Vagina (tissue), 2 donors: ENCODE measurements at places on chromosomes 12 and 14.
A peak's percentile ranks its signal among the peaks of the same experiment; 100 is the strongest.

DNA sequence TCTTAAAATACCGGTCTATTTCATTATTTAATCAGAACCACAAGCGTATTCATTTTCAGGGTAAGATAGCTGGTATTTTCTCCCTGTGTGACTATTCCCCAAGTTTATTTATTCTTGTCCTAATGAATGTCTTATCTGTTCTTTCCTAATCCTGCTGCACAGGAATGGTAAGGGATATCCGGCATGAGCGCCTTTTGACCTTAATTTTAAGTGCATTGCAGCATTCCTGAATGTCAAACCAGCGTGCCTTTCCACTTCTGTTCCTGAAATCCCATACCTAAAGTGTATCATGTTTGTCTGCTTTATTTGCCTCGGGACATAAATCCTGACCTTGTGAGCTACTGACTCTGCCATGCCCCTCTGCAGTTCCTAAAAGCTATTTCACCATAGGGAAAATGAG lies 1713.2 kb upstream of the FLRT2 start:
- no peak for DNase-seq

DNA sequence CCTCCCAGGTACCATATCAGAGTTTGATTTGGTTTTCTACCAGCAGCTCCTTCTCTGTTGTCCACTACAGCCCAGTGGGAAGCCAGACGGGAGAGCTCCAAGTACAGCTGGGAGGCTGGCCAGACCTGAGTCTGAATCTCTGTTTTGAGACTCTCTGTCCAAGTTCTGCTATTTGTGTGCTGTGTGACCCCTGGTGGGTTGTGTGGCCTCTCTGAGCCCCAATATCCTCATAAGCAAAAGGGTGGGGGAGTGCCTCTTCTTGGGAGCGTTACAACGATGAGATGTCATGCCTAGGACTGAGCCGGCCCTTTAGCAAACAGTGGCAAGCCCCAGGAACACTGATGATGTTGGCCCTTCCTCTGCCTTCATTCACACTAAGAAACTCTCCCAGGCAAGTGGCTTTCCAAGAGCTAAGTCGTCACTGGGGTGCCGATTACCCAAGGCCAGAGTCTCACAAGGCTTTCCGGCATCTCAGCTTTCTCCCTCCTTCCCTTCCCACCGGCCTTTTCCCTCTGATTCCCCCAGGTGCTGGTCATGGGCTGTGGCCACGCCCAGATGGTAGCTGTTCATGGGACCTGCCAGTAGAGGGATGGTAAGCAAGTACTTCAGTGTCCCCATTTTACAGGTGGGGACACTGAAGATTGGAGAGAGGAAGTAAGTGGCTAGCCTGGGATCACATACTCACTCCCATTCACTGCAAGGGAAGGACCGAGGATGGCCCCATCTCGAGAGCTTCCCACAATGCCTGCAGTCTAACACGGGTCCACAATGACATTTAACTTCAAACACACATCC lies 47.7 kb downstream of the BCL11B start:
- no peak for DNase-seq

- DNase-seq: no peak
Measured at GRCh38 chr12:106602076-106602475, 19.3 kb downstream of the RFX4 start.

DNA sequence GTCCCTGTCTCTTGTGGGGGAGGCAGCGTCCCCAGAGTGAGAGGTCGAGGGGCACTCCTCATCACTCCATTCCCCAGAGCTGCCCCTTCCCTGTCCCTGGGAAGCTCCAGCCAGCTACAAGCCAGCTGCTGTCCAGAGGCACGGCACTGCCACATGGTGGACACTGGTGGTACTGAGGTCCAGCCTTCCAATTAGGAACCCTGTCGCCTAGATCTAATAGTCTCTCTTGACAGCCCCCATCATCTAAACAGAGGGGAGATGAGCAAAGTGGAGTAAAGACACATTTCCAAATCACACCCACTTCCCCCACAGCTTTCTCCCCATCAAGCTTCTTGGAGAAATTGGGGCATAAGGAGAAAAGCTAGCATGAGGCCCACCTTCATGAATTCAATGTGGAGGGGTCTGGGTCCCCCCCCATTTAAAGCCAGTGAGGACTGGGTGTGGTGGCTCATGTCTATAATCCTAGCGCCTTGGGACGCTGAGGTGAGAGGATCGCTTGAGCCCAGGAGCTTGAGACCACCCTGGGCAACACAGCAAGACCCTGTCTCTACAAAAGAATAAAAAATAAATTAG lies 2.1 kb upstream of the INHBE start:
- no peak for DNase-seq

GRCh38 chr12:55839345-55840140 lies 3.2 kb downstream of the MMP19 start:
- DNase-seq: no peak

GRCh38 chr12:5960783-5961182 lies 15.7 kb upstream of the ANO2 start:
- peak; percentile 70 for DNase-seq

DNA sequence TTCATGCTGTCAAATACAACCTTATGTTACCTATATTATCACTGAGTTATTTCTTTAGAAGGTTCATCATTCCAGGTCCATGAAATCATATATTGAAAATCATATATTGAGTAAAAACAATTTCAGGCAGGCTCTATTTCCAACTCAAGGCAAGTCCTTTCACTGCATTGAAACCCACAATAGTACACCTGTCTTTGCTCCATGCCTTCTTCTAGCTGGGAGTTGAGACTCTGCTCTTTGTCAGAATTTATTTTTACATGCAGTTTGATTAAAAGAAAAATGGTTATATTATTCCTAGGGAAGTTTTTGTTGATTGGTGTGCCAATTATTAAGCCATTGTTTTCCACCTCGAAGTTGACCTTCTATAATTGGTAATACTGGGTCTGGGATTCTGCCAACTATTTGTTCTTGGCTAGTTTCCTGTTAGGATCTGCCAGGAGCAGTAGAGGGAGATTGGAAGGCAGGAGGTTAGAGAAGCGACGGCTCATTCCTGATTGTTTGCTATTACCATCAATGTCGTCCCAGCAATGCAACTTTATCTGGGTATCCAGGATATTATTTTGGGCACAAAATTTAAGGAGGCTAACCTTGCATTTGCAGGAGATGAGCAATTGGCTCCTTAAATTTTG lies 79.5 kb upstream of the MIS18BP1 start:
- DNase-seq: no peak

DNA sequence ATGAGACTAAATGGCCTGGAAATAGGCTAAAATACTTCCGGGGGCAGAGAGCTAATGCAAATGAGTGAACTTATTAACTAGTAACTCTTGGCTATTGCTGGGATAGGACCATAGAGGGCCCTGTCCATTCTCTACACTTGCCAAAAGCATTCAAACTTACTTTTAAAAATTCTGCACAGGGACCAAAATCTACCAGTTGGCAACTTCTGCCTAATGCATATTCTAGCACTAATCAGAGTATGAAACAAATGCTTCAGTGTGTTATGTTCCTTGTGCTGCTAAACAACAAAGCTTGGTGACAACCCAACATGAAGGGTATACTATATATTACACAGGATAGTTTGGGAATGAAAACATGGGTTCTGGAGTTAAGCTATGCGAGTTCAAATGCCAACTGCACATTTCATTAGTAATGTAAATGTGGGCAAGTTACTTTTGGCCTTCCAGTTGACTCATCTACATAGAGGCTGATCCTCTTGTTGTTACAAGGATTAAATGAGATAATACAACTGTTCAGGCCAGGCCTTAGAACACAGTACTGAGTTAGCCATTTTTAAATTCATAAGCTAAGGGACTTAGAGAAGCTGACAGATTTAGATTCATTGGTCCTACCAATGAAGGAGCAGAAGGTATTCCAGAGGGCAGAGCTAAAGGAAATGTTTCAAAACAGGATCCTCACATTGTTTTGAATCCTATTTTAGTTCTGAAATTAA lies 32.4 kb downstream of the HIGD1C start:
- no peak for DNase-seq

DNA sequence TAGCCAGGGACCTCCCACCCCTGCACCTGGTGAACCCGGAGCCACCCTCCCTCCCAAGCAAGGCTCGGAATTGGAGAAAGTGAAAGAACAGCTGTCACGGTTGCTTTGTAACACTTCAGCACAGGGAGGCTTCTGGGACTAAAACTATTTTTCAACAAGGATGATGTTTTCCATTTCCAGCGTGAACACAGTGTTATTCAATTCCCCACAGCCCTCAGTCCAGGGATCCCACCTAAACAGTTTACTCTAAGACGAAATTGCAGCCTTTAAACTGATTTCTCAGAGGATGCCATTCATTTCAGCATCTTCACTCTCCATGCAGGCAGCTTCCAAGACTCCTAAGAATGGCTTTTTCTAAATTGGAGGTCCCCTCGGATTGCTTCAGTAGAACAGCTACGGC lies 229.2 kb downstream of the SLC15A4 start:
- DNase-seq: no peak

DNA sequence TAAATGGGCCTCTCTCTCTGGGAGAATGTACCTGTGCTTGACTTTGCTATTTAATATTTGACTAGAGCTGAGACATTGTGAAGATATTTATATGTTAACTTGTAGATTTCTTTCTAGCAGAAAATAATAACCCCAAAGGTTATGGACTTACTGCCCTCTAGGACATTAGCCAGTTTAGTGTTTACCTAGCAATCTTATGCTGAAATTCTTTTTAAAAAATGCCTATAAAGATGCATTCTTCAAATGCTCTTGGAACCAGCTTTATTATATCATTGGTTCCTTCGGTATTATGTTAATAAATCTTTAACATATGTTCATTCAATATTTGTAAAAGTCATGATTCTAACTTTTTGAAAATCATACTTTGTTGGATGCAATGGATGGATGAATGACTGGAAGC lies 28.0 kb downstream of the GPR19 start:
- DNase-seq: no peak

DNA sequence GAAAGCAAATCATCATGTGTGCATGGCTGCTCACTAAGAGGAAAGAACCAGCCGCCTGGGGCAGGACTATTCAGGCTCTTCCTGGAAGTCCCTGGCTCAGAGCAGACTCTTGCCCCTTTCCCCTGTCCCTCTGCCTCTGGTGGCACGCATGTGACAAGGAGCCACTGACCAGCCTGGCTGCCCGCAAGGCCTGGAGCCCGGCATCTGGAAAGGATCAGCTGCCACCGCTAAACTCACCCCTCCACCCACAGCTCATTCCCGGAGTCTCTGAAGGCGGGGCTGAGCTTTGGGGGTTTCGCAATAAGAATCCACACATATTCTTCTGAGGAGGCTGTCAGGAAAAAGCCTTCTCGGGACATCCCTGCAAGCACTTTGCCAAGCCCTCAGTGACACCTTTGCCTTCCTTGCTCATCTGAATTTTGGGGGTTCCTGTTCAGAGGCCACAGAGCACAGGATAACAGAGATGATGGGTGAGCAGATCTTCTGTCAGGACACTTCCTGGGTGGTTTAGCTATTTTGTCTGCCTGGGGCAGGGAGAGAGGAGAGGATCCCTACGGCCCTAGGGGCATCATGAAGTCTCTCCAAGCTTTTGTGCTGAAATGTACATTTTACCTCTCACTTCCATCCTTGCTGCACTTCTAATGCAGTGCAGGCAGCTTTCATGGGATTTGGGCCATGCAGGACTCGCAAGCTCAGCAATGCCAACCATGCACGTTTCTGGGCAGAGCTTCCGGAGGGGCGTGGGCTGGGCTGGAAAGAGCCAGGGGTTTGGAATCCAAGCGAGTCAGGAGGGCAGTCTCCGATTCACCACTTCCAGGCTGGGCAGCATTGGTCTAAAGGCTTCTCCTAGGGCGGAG lies 124.8 kb upstream of the MAP1LC3B2 start:
- DNase-seq: no peak

- DNase-seq: no peak
Measured at GRCh38 chr14:59688224-59689170, 111.9 kb upstream of the CCDC175 start.

- no peak for DNase-seq
Measured at GRCh38 chr14:34081576-34082136, 130.8 kb upstream of the EGLN3 start.

DNA sequence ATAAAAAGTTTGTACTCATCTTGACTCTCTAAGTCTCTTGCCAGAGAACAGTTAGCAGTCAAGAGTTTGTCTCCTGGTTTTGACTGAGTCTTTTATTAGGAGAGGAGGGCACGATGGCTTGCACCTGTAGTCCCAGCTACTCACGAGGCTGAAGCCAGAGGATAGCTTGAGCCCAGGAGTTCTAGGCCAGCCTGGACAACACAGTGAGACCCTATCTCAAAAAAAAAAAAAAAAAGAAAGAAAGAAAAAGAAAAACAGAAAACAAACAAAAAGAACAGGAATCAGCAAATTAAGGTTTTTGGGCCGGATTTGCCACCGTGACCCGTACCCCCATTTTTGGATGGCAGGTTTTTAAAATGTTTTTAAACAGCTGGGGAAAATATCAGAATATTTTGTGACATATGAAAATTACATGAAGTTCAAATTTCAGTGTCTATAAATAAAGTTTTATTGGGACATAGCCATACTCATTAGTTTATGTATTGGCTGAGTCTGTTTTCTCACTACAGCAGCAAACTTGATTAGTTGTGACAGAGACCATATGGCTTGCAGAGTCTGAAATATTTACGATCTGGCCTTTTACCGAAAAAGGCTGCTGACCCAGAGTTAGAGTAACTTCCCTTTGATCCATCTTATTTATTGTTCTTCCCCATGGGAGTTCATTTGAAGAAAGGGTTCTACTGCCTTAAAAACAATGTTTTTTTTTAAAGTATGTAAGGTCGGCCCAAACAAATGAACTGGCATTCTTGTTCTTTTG lies 31.2 kb downstream of the VEZT start:
- no peak for DNase-seq

DNA sequence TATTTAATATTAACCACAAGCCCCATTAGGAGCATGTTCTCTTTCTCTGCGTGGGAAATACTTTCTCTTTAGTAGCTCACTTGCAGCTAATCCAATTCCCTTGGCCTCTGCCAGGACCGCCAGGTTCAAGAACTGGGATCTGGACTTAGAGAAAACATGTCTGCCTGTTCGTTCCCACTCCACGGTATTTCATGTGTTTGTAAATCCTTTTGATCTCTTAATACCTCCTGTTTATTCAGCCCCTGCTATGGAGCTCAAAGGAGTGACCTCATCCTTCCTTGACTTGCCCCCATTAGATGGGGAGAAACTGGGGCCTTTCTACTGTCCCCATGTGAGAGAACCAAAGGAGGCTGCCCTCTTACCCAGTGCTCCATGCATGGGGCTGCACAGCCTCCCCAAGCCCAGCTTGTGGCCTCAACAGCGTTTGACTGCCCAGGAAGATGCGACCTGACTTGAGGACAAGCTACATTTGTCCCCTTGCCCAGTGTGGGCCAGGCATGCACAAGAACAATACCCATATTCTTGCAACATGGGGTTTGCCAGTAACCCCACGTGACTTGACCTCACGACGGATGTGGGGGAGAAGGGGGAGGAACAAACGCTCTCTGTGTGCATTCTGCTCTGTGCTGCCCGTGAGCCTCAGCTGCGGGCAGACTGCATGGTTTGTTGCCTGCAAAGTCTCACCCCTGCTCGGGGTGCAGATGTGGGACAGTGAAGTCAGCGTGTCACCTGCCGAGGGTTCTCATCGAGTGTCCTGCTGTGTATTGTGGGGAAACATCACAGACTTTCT lies 30.3 kb downstream of the CD9 start:
- no peak for DNase-seq
